Colonic mucosa (tissue), 4 donors: ENCODE measurements at places on chromosomes 1 and 21.
A peak's percentile ranks its signal among the peaks of the same experiment; 100 is the strongest.

DNA sequence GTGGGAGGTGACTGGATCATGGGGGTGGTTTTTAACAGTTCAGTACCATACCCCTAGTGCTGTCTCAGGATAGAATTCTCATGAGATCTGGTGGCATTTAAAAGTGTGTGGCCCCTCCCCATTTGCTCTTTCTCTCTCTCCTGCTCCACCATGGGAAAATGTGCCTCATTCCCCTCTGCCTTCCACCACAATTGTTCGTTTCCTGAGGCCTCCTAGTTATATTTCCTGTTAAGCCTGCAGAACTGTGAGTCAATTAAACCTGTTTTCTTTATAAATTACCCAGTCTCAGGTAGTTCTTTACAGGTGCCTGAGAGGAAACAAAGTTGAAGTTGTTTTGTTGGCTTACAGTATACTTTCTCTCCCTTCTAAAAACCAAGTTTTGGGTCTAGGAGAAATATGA, 23.1 kb upstream of the SLC22A15 start:
- H3K27me3 ChIP-seq = no peaks in the 10 kb centered on the region
- no peak overlapping the region for H3K4me3 ChIP-seq
- DNase-seq = no peak
- H3K27ac ChIP-seq = no peak overlapping the region
- H3K36me3 ChIP-seq = no peaks in the 10 kb centered on the region

- H3K4me1 ChIP-seq = no peaks in the 10 kb centered on the region
- no peak overlapping the region for H3K4me3 ChIP-seq
- no peaks in the 10 kb centered on the region for H3K36me3 ChIP-seq
- H3K27ac ChIP-seq = no peak overlapping the region
Observed at GRCh38 chr1:41340655-41341364, 20.4 kb upstream of the FOXO6 start.

DNA sequence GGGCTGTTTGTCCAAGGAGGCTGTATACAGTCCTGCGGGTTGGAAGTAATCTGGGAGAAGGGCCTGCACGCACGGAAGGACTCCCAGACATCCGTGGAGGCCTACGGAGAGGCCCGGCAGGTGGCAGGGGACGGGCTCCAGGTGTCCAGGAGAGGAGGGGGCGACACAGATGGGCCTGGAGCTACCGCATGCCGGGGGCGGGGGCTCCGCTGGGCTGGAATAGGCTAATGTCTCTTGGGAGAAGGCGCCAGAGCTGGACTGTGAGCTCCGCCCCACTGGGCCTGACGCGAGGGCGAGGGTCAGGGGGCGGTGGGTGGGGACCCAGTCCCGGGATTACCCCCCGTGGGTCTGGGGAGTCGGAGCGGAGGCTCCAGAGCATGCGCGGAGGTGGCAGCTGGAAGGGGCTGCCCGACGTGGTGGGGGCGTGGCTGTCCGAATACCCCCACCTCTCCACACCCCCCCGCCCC, 659 bp downstream of the AGO1 start:
- peak; percentile 64 for DNase-seq
- H3K4me1 ChIP-seq = peaks cover 3% of the 10 kb centered on the region
- H3K4me3 ChIP-seq = peak overlapping the region; percentile 68
- H3K36me3 ChIP-seq = no peaks in the 10 kb centered on the region

- no peak overlapping the region for H3K4me3 ChIP-seq
- H3K36me3 ChIP-seq = no peaks in the 10 kb centered on the region
- H3K27me3 ChIP-seq = no peaks in the 10 kb centered on the region
- no peak for DNase-seq
- no peaks in the 10 kb centered on the region for H3K4me1 ChIP-seq
Observed at GRCh38 chr1:89826594-89826993, 5.8 kb downstream of the LRRC8D start.

DNA sequence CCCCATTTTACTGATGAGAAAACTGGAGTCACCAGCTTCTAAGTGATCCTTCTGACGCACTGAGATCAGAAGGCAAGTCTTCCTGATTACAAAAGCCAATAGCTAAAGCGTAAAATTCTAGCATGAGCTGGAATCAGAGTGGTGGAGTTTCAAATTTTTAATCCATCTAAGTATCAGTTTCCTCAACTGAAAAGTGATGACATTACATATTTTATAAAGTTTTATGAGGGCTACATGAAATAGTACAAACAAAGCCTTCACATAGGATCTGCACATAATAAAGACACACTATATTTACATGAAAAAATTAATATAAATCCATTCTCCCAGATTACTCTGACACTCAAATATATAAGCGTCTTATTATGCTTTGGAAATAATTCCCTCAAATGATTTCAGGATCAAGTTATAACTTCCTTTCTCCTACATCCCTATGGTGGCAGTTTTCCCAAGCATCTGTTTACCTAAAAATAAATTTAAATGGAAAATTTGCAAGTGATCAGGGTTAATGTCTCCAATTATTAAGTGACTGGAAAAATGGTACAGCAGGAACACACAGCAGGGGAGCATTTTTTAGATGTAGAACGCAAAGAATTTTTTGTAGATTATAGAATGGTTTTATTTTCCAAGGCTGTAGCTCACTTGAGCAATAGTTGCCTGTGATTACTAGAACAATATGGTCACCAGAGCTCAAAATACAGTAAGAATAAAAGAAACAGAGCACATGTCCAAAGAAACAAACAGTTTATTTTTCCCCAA, 490.4 kb upstream of the C1orf87 start:
- DNase-seq = no peak
- no peaks in the 10 kb centered on the region for H3K36me3 ChIP-seq
- no peaks in the 10 kb centered on the region for H3K4me1 ChIP-seq
- no peak overlapping the region for H3K4me3 ChIP-seq
- H3K27me3 ChIP-seq = no peaks in the 10 kb centered on the region

DNA sequence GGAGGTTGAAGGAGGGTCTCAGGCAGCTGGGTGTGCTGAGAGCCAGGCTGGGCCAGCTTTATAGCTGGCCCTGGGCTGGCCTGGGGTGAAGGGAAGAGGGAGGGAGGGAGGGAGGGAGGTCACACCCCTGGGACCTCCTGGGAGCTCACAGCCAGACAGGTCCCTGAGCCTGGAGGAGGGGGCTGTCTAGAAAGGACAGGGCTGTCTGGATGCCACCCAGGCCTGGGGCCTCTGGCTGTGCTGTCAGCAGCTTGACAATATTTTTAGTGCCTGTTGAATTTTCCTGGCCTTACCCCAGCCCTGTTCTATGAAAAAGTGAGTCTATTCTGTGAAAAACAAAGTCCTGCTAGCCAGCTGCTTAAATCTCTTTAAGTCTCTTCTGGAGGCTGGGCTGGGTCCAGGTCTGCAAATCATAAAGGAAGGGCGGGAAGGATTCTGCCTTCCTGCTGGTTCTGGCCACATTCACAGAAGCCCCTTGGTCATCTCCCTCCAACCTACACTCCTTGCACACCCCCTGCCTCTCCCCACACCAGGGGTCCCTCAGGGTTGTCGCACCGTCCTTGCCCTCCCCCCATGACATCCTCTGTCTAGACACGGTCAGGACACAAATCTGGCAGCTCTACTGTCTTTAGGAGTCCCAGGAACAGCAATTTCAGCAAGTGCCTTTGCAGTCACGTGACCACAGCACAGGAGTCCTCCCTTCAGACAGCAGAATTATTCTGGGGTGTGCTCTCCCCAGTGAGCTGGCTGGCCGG, at the start of gene LEFTY2:
LEFTY2 (minus strand) TSS at position 34 of the 755 bp plus-strand sequence. CDS start 80 bp downstream, outside the sequence.
- DNase-seq = no peak
- H3K4me3 ChIP-seq = no peak within 1 kb of the TSS
- H3K36me3 ChIP-seq = no peaks in the 10 kb centered on the region
- no peak within 1 kb of the TSS for H3K27ac ChIP-seq

- no peaks in the 10 kb centered on the region for H3K4me1 ChIP-seq
- H3K4me3 ChIP-seq = no peak overlapping the region
- H3K36me3 ChIP-seq = no peaks in the 10 kb centered on the region
- no peaks in the 10 kb centered on the region for H3K27me3 ChIP-seq
- no peak for DNase-seq
Observed at GRCh38 chr1:89538361-89538760, 13.7 kb downstream of the LRRC8B start.

- H3K27ac ChIP-seq = no peak overlapping the region
- no peaks in the 10 kb centered on the region for H3K36me3 ChIP-seq
- H3K27me3 ChIP-seq = no peaks in the 10 kb centered on the region
- peak; percentile 66 for DNase-seq
- no peak overlapping the region for H3K4me3 ChIP-seq
- no peaks in the 10 kb centered on the region for H3K4me1 ChIP-seq
Observed at GRCh38 chr21:32826329-32827167, 55.0 kb upstream of the PAXBP1 start.

DNA sequence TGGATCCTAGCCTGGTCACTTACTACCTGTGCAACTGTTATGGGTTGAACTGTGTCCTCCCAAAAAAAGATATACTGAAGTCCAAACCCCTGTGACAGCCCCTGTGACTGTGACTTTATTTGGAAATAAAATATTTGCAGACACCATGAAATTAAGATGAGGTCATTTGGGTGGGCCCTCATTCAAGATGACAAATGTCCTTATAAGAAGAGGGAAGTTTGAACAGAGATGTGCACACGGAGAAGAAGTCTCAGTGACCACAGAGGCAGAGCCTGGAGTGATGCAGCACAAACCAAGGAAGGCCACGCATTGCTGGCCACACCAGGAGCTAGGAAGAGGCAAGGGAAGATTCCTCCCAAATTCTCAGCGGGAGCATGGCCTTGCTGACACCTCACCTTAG, 249.7 kb upstream of the RUNX1 start:
- H3K27me3 ChIP-seq = no peaks in the 10 kb centered on the region
- H3K4me3 ChIP-seq = no peak overlapping the region
- H3K4me1 ChIP-seq = no peaks in the 10 kb centered on the region
- H3K27ac ChIP-seq = no peak overlapping the region
- no peaks in the 10 kb centered on the region for H3K36me3 ChIP-seq

GRCh38 chr1:211633524-211633846, 41.9 kb downstream of the NEK2 start:
- no peaks in the 10 kb centered on the region for H3K36me3 ChIP-seq
- no peak for DNase-seq
- H3K4me1 ChIP-seq = no peaks in the 10 kb centered on the region
- no peak overlapping the region for H3K27ac ChIP-seq
- no peak overlapping the region for H3K4me3 ChIP-seq

GRCh38 chr1:29379443-29380073, 143.2 kb downstream of the PTPRU start:
- DNase-seq = no peak
- no peaks in the 10 kb centered on the region for H3K4me1 ChIP-seq
- H3K27me3 ChIP-seq = no peaks in the 10 kb centered on the region
- no peak overlapping the region for H3K27ac ChIP-seq
- H3K36me3 ChIP-seq = no peaks in the 10 kb centered on the region
- no peak overlapping the region for H3K4me3 ChIP-seq

GRCh38 chr1:58874342-58874741, 90.5 kb upstream of the JUN start:
- H3K4me3 ChIP-seq = no peak overlapping the region
- H3K27me3 ChIP-seq = no peaks in the 10 kb centered on the region
- peaks cover 12% of the 10 kb centered on the region for H3K4me1 ChIP-seq
- peak overlapping the region; percentile 48 for H3K27ac ChIP-seq

- H3K4me3 ChIP-seq = no peak overlapping the region
- no peaks in the 10 kb centered on the region for H3K36me3 ChIP-seq
Observed at GRCh38 chr1:32066489-32066873, 6.3 kb upstream of the TMEM39B start.

DNA sequence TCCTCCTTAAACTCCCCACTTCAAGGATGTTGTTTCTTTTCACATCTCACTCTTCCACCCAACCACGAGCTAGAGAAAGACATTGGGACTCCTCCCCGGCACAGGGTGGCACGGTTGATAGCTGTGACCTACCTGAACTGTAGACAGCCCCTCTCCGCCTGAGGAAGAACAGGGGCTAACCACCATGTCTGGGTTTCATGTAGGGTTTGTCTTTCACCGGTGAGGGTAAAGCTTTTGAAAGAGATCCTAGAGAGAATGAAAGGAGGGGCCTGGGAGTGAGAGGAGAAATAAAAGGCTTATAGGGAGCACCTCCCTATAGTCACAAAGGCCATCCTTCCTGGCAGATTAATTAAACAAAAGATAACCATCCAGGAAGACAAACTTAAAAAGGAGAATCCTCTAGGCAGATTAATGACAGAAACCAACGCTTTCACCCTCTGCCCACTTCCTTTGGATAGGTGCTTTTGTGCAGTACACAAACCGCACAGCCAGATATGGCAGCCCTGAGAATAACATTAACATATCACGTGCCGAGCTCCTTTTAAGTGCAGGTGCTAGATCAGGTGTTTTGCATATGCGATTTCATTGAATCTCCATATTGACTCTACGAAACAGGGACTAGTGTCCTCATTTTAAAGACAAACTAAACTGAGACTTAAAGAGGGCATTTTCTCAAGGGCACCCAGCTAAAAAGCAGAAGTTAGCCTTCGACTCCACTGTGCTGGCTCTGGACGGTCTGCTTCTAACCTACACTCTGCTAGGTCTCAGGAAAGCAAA, 178.1 kb upstream of the RUNX1 start:
- H3K36me3 ChIP-seq = no peaks in the 10 kb centered on the region
- H3K27ac ChIP-seq = no peak overlapping the region
- H3K4me3 ChIP-seq = no peak overlapping the region
- H3K27me3 ChIP-seq = no peaks in the 10 kb centered on the region

GRCh38 chr1:9901148-9902059, 8.7 kb downstream of the CTNNBIP1 start:
- H3K4me1 ChIP-seq = peaks cover 13% of the 10 kb centered on the region
- no peaks in the 10 kb centered on the region for H3K27me3 ChIP-seq
- no peak overlapping the region for H3K4me3 ChIP-seq
- no peaks in the 10 kb centered on the region for H3K36me3 ChIP-seq

GRCh38 chr1:28249013-28249865, 10.1 kb upstream of the SESN2 start:
- H3K4me1 ChIP-seq = peaks cover 27% of the 10 kb centered on the region
- DNase-seq = peak; percentile 55
- no peaks in the 10 kb centered on the region for H3K36me3 ChIP-seq
- H3K27me3 ChIP-seq = no peaks in the 10 kb centered on the region
- H3K4me3 ChIP-seq = peak overlapping the region; percentile 14

GRCh38 chr1:54064299-54064698, 10.9 kb downstream of the TCEANC2 start:
- no peak overlapping the region for H3K27ac ChIP-seq
- H3K36me3 ChIP-seq = no peaks in the 10 kb centered on the region
- no peak overlapping the region for H3K4me3 ChIP-seq
- no peaks in the 10 kb centered on the region for H3K27me3 ChIP-seq
- H3K4me1 ChIP-seq = no peaks in the 10 kb centered on the region
- DNase-seq = no peak

DNA sequence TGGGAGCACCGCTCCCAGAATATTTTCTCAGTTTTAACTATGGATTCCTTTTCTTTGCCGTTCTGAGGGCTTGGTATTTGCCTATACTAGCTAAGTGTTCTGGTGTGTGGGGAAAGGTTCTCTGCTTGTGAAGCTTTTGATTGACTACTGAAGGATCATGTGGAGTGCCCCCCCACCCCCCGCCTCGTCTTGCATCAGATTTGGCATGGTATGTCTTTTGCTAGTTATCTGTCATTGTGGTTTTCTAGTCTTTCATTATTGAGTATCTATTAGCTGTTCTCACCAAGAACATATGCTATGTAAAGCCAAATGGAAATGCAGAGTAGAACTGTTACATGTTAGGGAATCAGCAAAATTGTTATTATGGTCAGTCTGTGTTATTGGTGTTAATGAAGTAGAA, 58.3 kb downstream of the MACF1 start:
- H3K27ac ChIP-seq = no peak overlapping the region
- H3K4me1 ChIP-seq = no peaks in the 10 kb centered on the region
- H3K4me3 ChIP-seq = no peak overlapping the region
- no peaks in the 10 kb centered on the region for H3K27me3 ChIP-seq
